ENCODE measurements at places on chromosomes 3 and 15. TPM values are rescaled to one million over a fixed set of nuclear protein-coding genes. Genes with fewer than 3 reads are reported as not detected.

DNASE1L3 gene
- total RNA-seq, result not detected

PFN2 gene
- 4.2 TPM for total RNA-seq

TUSC7 gene
- total RNA-seq, result not detected

GRAMD1C gene
- 0.61 TPM for total RNA-seq

MAPKAPK3 gene
- total RNA-seq, result 204 TPM

LYZL4 gene
- not detected for total RNA-seq

DNA sequence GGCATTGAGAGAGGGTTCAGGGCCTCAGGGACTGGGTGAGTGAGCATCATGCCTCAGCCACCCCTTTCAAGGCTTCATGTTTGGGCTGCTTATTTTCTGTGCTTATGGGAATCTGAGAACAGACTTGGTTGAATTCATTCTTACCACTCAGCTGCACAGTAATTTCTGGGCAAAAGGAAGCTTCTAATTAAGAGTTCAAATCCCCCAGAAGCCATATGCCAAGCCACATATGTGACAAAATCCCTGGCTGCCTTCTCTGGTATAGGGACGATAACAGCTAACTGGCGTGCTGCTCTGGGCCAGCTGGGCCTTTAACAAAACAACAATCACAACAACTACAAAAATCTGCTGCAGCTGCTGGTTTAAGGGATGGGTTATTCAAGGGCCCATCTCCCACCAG is 181.0 kb upstream of the ANKRD28 start:
- H3K27me3 ChIP-seq, result peaks cover 3% of the 10 kb centered on the region
- H3K4me1 ChIP-seq, result no peaks in the 10 kb centered on the region
- no peak for DNase-seq
- H3K4me3 ChIP-seq, result no peak overlapping the region
- no peak overlapping the region for H3K27ac ChIP-seq

- no peak overlapping the region for H3K4me3 ChIP-seq
- no peak overlapping the region for H3K27ac ChIP-seq
- no peaks in the 10 kb centered on the region for H3K27me3 ChIP-seq
- no peak for DNase-seq
- H3K4me1 ChIP-seq, result no peaks in the 10 kb centered on the region
- H3K36me3 ChIP-seq, result no peaks in the 10 kb centered on the region
Observed at GRCh38 chr3:94822298-94822697, 759.4 kb downstream of the NSUN3 start.

- peak; percentile 1 for DNase-seq
- H3K4me1 ChIP-seq, result peaks cover 2% of the 10 kb centered on the region
- peaks cover 39% of the 10 kb centered on the region for H3K27me3 ChIP-seq
- no peak overlapping the region for H3K4me3 ChIP-seq
- no peak overlapping the region for H3K27ac ChIP-seq
Observed at GRCh38 chr15:26771578-26772153, 1.2 kb downstream of the GABRB3 start.

DNA sequence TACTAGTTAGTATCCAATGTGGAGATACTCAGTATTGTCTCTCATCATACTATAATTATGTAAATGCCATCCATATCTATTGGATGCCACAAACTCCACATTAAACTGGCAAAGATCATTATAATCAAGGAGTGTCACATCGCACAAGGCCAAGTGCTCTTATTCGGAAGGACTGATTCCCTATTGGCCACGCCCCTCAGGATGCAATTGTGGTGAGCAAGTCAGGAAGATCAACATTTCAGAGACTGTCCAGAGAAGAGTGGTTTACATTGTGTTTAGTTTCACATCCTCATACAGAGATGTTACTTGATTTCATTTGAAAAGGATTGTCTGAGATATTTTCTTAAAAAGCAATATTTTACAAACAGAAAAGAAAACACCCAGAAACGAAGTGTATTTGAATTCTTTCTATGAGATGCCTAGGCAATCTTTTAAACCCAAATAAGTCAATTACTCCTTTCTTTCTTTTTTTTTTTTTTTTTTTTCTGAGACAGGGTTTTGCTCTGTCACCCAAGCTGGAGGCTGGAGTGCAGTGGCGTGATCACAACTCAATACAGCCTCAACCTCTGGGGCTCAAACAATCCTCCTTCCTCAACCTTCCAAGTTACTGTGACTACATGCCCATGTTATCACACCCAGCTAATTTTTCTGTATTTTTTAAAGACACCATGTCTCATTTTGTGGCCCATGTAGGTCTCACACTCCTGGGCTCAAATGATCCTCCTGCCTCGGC is 369.1 kb downstream of the RBMS3 start:
- H3K4me1 ChIP-seq, result no peaks in the 10 kb centered on the region
- H3K36me3 ChIP-seq, result no peaks in the 10 kb centered on the region
- H3K27me3 ChIP-seq, result peaks cover 2% of the 10 kb centered on the region

GRCh38 chr3:16113704-16114103 is 60.8 kb upstream of the GALNT15 start:
- no peak overlapping the region for H3K27ac ChIP-seq
- no peaks in the 10 kb centered on the region for H3K36me3 ChIP-seq
- no peaks in the 10 kb centered on the region for H3K4me1 ChIP-seq
- H3K4me3 ChIP-seq, result no peak overlapping the region
- no peaks in the 10 kb centered on the region for H3K27me3 ChIP-seq

DNA sequence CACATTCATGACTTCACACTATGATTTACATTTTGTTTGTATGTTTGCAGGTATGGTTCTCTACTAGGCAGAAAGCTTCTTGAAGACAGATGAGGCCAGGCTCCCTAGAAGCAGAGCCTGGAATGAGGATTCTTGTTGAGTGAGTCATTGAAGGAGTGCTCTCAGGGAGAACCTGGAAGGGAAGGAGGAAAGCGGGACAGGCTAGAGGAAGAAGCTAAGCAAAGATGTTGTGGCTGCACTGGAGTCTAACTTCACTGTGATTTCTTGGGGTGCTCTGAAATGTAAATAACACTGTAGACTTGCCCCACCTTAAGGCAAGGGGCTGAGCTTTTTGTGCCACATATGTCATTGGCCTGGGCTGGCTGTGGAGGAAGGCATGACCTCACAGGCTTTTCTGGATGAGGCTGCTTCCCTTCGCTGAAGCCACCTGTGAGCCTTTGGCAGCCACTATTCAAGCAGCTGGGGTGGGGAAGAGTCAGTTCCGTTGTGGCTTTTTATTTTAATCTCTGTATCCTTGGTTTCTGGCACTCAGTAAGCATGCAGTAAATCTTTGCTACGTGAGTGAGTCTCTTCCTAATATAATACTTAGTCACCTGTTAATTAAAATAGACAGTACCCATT is 307.3 kb downstream of the SV2B start:
- no peaks in the 10 kb centered on the region for H3K36me3 ChIP-seq
- peaks cover 4% of the 10 kb centered on the region for H3K4me1 ChIP-seq
- peaks cover 3% of the 10 kb centered on the region for H3K27me3 ChIP-seq
- DNase-seq, result peak; percentile 5
- H3K4me3 ChIP-seq, result no peak overlapping the region

DNA sequence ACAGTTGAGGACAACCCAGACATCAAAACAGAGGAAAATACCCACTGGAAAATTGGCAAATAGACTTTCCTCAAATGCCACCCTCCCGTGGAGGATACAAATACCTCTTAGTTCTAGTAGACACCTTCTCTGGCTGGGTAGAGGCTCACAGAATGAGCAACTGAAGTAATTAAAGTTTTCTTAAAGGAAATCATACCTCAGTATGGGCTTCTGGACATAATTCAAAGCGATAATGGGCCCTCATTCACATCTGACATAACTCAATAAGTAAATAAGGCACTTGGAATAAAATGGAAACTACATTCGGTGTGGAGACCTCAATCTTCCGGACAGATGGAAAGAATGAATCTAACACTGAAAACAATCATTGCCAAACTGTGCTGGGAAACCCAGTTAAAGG is 115.2 kb upstream of the PLCL2 start:
- no peak overlapping the region for H3K4me3 ChIP-seq
- no peaks in the 10 kb centered on the region for H3K36me3 ChIP-seq
- H3K27me3 ChIP-seq, result no peaks in the 10 kb centered on the region
- DNase-seq, result no peak
- H3K4me1 ChIP-seq, result peaks cover 9% of the 10 kb centered on the region
- no peak overlapping the region for H3K27ac ChIP-seq

DNA sequence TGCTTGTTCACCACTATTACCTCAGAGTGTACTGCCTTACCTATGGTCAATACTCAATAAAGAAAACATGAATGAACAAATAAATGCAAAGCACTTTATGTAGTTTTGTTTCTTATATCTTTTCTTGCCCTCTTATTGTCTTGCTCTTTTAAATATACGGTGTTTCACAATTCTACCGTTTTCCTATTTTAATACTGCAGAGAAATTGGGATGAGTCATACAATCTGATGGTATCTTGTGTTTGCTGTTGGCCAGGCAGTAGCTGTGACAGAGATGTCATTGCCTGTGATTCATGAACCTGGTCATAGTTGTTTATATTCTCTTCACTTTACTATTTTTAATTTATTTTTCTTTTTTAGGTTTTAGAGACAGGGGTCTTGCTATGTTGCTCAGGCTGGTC is 48.3 kb downstream of the SERP1 start:
- H3K36me3 ChIP-seq, result peaks cover 2% of the 10 kb centered on the region
- peaks cover 4% of the 10 kb centered on the region for H3K4me1 ChIP-seq
- H3K4me3 ChIP-seq, result no peak overlapping the region

DNA sequence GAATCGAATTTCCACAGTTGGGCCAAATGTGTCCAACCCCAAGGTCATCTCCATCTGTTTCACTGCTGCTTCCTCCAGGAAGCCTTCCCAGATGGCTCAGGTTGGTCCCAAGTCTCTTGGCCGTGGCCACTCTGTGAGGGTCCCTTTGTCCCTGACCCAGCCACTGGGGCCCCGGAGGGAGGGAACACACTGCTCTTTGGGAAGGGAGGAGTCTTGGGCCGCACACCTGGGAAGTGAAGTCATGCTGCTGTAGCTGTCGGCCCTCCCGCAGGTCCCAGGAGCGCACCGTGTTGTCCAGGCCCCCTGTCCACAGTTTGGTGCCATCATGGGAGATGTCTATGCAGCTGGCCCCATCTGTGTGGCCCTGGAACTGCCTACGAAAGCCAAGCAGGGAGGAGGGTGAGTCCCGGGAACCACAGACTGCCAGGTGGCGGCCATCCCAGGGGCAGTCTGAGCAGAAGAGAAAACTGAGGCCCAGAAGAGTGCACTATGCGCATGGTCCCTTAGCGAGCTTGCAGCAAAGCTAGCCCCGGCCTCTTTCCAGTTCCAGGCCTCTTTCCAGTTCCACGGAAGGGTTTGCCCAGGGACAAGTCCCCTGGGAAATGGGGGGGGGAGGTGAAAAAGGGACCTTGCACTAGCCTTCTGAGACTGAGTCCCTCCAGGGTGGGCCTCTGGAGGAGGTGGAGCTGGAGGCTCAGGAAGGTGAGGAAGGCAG is 44.6 kb downstream of the TLE3 start:
- H3K4me1 ChIP-seq, result no peaks in the 10 kb centered on the region
- H3K4me3 ChIP-seq, result no peak overlapping the region
- H3K36me3 ChIP-seq, result peaks cover 44% of the 10 kb centered on the region
- no peaks in the 10 kb centered on the region for H3K27me3 ChIP-seq

- no peaks in the 10 kb centered on the region for H3K36me3 ChIP-seq
- H3K4me1 ChIP-seq, result peaks cover 4% of the 10 kb centered on the region
- H3K27me3 ChIP-seq, result no peaks in the 10 kb centered on the region
- H3K27ac ChIP-seq, result no peak overlapping the region
- no peak for DNase-seq
Observed at GRCh38 chr15:40372981-40373380, 9.5 kb upstream of the KNSTRN start.

DNA sequence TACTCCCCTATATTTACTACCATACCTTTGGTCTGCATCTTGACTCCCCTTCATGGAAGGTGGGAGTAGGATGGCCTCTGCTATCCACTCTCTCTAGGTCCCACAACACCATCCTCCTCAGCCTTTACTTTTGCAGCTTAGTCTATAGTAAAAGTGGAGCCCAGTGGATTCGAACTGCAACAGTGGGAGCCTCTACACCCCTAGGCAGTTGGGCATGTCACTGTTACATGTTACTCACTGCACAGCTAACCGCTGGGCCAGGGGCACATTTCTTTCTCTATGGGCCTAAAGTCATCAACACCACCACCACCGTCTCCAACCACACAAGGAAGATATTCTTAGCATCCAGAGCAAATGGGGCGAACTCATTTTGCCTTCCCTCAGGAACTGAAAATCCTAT is 62.9 kb downstream of the KLF13 start:
- H3K4me3 ChIP-seq, result no peak overlapping the region
- H3K27ac ChIP-seq, result no peak overlapping the region
- DNase-seq, result no peak
- peaks cover 62% of the 10 kb centered on the region for H3K4me1 ChIP-seq
- H3K36me3 ChIP-seq, result peaks cover 9% of the 10 kb centered on the region
- no peaks in the 10 kb centered on the region for H3K27me3 ChIP-seq

- H3K36me3 ChIP-seq, result no peaks in the 10 kb centered on the region
- peaks cover 23% of the 10 kb centered on the region for H3K4me1 ChIP-seq
- peak overlapping the region; percentile 81 for H3K27ac ChIP-seq
Observed at GRCh38 chr3:143751643-143752178, 96.6 kb downstream of the SLC9A9 start.

DNA sequence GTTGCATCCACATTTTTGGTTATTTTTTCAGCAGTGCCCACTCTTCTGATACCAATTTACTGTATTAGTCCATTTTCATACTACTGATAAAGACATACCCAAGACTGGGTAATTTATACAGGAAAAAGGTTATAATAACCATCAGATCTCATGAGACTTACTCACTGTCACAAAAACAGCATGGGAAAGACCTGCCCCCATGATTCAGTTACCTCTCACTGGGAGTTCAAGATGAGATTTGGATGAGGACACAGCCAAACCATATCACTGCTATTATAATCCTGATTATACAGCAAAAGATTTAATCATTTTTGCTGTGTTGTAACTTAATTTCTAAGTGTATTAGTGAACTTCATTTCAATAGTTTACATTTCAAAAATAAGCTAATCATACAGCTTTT is 6.6 kb downstream of the ZBED2 start:
- no peak overlapping the region for H3K27ac ChIP-seq
- no peak for DNase-seq
- H3K4me3 ChIP-seq, result no peak overlapping the region
- H3K27me3 ChIP-seq, result no peaks in the 10 kb centered on the region
- H3K4me1 ChIP-seq, result peaks cover 59% of the 10 kb centered on the region

- H3K4me3 ChIP-seq, result no peak overlapping the region
- DNase-seq, result no peak
- H3K36me3 ChIP-seq, result no peaks in the 10 kb centered on the region
- peaks cover 6% of the 10 kb centered on the region for H3K27me3 ChIP-seq
Observed at GRCh38 chr3:160132226-160132625, 93.0 kb upstream of the C3orf80 start.

GRCh38 chr15:36601952-36602351 is 22.5 kb downstream of the CDIN1 start:
- H3K4me1 ChIP-seq, result peaks cover 9% of the 10 kb centered on the region
- no peak for DNase-seq
- H3K27ac ChIP-seq, result no peak overlapping the region
- H3K27me3 ChIP-seq, result no peaks in the 10 kb centered on the region
- H3K4me3 ChIP-seq, result no peak overlapping the region
